Hepatocyte (in vitro differentiated cells): ENCODE measurements at places on chromosomes 2 and 18.

GRCh38 chr2:233339427-233339826, 14.9 kb upstream of the DGKD start:
- no peaks in the 10 kb centered on the region for H3K27me3 ChIP-seq
- no peaks in the 10 kb centered on the region for H3K4me1 ChIP-seq
- DNase-seq, result no peak
- no peaks in the 10 kb centered on the region for H3K36me3 ChIP-seq
- no peak overlapping the region for H3K4me3 ChIP-seq

DNA sequence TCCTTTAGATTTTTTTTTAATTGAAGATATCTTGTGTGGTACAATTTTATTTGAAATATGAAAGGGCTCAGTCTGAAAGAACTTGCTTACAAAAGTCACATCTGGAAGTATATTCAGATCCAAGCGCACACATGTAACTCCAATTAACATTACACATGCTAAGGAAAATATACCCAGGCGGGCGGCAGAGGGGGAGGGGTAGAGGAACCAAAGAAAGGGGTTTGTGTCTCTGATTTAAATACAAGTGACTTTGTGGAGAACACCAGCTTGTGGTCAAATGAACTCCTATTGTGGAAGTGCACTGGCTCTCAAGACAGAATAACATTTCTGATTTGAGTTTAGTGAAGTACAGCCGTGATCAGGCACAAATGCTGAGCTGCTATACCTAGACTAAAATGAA, 280.2 kb upstream of the SOX11 start:
- DNase-seq, result no peak
- no peaks in the 10 kb centered on the region for H3K27me3 ChIP-seq
- H3K27ac ChIP-seq, result no peak overlapping the region
- no peak overlapping the region for H3K4me3 ChIP-seq

DNA sequence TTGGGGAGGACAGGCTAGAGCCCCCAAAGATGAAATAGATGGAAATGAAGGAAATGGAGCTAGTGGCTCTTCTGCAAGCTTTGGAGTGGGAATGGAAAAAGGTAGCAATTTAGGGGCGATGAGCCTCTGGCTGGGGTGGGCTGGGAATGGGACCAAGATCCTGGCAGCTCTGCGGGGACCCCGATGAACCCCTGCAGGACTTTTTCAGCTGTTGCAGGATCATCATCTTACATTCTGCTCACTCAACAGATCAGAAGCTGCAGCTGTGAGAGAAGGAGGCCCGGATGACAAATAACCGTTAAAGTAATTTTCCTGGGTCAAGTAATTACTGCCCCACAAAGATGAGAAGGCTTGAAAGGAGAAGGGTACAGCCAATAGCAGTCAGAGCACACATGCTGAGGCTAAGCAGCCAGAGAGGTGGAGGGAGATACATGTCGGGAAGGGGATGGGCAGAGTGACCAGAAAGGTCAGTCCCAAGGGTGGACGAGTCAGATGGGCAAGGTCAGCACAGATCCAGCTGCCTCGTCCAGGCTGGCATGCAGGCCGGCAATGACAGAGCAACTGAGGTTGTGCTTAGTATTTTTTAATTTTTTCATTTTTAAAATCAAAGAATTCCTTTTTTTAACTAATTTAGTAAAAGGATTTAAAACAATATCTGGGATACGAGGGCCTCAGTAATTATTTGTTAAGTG, 245.0 kb upstream of the RAB6C start:
- H3K27me3 ChIP-seq, result no peaks in the 10 kb centered on the region
- no peak overlapping the region for H3K27ac ChIP-seq
- no peaks in the 10 kb centered on the region for H3K36me3 ChIP-seq
- no peaks in the 10 kb centered on the region for H3K4me1 ChIP-seq
- H3K4me3 ChIP-seq, result no peak overlapping the region

- no peak overlapping the region for H3K27ac ChIP-seq
- no peaks in the 10 kb centered on the region for H3K27me3 ChIP-seq
- H3K4me1 ChIP-seq, result no peaks in the 10 kb centered on the region
- H3K4me3 ChIP-seq, result no peak overlapping the region
- no peaks in the 10 kb centered on the region for H3K36me3 ChIP-seq
Observed at GRCh38 chr2:164764996-164765395, 76.6 kb downstream of the COBLL1 start.

DNA sequence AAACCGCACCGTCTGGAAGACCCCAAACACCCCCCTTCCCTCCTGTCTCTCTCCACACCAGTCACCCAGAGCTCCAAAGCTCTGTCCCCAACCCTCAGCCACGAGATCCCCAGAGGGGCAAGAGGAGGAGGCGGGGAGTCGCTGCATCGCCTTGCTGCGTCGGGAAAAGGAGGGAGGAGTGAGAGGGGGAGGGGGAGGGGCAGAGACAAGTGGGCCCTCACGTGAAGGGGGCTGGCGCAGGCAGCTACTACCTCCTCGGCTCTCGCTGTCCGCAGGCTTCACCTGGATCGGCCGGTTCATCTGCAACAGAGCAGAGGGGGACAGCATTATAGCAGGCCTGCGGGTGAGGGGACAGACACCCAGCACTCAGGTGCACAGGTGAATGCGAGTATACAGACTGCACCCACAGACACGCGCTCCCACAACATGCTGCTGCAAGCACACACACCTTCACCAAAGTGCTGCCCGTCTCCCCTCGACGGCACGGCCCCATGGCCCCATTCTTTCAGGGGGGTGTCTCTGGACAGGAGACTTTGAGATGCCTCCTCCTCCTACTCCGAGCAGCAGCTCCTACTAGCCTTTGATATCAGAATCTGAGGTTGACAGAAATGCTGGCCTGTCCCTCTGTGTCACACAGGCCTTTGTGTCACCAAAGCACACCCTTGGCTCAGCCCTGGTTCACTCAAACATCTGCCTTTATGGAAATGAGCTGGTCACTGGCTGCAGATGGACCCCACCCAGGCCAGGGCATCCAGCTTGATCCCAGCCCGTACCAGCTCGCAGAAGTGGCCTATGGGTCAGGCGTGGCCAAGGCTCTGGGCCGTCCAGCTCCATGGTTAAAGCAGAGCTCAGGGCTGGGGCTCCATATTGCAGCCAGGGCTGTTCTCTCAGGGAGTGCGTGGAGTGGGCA, 243.8 kb downstream of the CELF4 start:
- no peaks in the 10 kb centered on the region for H3K36me3 ChIP-seq
- H3K27ac ChIP-seq, result no peak overlapping the region
- H3K4me1 ChIP-seq, result no peaks in the 10 kb centered on the region
- H3K27me3 ChIP-seq, result no peaks in the 10 kb centered on the region

DNA sequence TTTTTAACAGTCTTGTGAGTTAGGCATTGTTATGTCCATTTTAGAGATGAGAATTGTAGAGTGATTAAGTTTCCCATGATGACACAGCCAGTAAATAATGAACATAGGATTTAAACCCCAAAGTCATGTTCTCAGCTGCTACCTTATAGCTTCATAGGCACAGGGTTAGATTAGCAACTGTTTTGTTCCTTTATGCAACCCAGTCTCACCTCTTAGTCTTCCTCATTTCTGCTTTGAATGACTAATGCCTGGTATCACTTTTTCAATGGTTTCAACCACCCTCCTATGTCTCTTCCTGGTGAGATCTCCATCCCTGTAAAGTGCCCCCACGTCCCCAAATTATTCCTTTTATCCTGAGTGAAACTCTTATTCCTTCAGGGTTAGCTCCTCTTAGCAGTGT, 44.3 kb downstream of the MFSD6 start:
- H3K27me3 ChIP-seq, result no peaks in the 10 kb centered on the region
- no peaks in the 10 kb centered on the region for H3K36me3 ChIP-seq
- no peak overlapping the region for H3K27ac ChIP-seq
- no peak overlapping the region for H3K4me3 ChIP-seq
- no peaks in the 10 kb centered on the region for H3K4me1 ChIP-seq

DNA sequence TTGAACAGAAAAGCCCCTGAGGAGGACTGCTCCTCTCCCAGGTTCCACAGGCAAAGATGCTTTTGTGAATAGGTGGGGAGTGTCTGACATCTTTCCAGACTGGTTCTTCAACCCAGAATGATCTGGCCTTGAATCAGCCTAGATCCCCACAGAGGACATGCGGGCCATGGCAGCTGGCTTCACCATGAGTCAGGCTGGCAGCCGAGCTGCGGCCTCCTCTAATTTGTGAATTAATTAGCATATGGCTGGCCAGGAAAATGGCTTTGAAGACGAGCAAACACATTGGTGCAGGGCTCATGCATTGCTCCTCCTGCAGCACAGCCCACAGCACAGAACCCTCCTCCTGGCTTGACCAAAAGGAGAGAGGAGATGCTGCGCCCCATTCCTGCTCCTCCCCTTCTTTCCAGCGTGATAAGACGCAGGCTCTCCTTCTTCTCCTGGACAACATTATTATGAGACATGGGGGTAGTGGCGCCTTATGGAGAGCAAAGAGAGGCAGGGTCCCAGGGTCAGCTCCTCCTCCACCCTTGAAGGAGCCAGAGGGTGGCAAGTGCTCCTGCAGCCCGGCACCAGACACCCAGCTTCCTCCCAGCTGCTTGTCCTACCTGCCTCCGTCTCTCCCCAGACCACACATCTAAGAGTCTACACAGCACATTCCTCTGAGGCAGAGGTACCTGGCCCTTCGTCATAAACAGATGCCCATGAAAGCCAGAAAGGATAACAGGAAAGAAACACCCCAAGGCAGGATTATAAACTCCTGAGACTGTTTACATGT, 66.7 kb downstream of the EDAR start:
- DNase-seq, result no peak
- peaks cover 4% of the 10 kb centered on the region for H3K4me1 ChIP-seq
- no peak overlapping the region for H3K27ac ChIP-seq
- H3K27me3 ChIP-seq, result no peaks in the 10 kb centered on the region

- H3K27me3 ChIP-seq, result no peaks in the 10 kb centered on the region
- no peak overlapping the region for H3K4me3 ChIP-seq
- H3K27ac ChIP-seq, result no peak overlapping the region
- no peak for DNase-seq
- no peaks in the 10 kb centered on the region for H3K36me3 ChIP-seq
- H3K4me1 ChIP-seq, result peaks cover 6% of the 10 kb centered on the region
Observed at GRCh38 chr2:88686320-88686719, 5.2 kb upstream of the RPIA start.

DNA sequence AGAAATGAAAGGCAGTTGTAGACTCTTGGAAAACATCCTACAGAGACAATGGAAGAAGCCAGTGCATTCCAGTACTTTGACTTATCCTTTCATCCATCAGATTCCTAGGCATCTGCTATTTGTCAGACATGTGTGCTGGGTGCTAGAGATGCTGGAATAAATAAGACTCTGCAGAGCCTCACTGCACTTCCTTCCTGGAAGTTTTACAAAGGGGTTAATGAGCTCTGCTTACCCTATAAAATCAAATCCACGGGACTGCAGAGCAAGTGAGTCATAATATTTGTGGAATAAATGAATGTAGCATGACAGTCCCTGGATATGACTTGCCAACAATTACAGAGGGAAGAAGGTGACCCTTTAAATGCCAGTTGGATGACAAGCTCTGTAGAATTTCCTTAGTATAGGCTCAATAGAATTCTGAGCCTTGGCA, 52.7 kb upstream of the NPAS2 start:
- no peaks in the 10 kb centered on the region for H3K36me3 ChIP-seq
- H3K4me1 ChIP-seq, result peaks cover 11% of the 10 kb centered on the region
- no peak for DNase-seq
- H3K4me3 ChIP-seq, result no peak overlapping the region
- no peak overlapping the region for H3K27ac ChIP-seq

DNA sequence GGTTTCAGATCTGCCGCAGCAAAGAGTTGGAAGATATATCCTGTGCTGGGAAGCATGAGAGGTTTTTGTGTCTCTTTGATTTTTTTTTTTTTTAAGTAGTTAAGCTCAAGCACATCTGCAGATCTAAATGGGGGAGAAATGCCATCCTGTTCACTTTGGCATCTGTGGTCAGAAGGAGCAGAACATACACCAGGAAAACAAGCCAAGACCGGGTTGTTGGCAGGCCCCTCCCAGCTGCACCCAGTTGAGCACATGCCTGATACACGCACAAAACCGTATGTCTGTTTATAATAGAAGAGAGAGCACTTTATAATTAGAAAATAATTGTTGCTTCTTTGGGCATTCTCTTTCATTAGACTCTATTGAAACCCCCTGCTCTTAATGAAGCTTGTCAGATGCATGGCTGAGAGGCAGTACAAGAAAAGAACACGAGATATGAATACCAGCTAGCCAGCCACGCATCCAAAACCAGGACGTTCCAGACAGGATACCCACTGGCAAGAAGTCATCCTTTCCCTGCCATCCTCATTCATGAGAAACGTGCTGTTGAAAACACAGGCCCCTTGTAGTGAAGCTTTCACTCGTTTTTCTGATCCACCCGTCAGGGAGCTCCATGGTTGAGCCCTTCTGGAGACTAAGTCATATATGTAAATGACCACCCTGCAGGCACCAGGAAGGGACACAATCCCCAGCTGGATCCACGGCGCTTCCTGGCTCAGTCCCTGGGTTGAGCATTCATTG, 152.2 kb downstream of the ALPK2 start:
- no peaks in the 10 kb centered on the region for H3K4me1 ChIP-seq
- no peak overlapping the region for H3K4me3 ChIP-seq
- DNase-seq, result no peak
- H3K27ac ChIP-seq, result no peak overlapping the region

GRCh38 chr18:75107931-75108276, 101.0 kb downstream of the PTGR3 start:
- no peaks in the 10 kb centered on the region for H3K27me3 ChIP-seq
- no peaks in the 10 kb centered on the region for H3K36me3 ChIP-seq
- no peak overlapping the region for H3K27ac ChIP-seq
- DNase-seq, result no peak

- no peak for DNase-seq
- no peak overlapping the region for H3K27ac ChIP-seq
- H3K27me3 ChIP-seq, result no peaks in the 10 kb centered on the region
- no peaks in the 10 kb centered on the region for H3K36me3 ChIP-seq
- H3K4me1 ChIP-seq, result no peaks in the 10 kb centered on the region
- no peak overlapping the region for H3K4me3 ChIP-seq
Observed at GRCh38 chr2:183404392-183404791, 280.1 kb downstream of the NUP35 start.

- no peak overlapping the region for H3K27ac ChIP-seq
- H3K36me3 ChIP-seq, result peaks cover 6% of the 10 kb centered on the region
- H3K4me3 ChIP-seq, result no peak overlapping the region
- H3K27me3 ChIP-seq, result no peaks in the 10 kb centered on the region
- DNase-seq, result no peak
Observed at GRCh38 chr2:215409331-215410127, 26.3 kb downstream of the FN1 start.

DNA sequence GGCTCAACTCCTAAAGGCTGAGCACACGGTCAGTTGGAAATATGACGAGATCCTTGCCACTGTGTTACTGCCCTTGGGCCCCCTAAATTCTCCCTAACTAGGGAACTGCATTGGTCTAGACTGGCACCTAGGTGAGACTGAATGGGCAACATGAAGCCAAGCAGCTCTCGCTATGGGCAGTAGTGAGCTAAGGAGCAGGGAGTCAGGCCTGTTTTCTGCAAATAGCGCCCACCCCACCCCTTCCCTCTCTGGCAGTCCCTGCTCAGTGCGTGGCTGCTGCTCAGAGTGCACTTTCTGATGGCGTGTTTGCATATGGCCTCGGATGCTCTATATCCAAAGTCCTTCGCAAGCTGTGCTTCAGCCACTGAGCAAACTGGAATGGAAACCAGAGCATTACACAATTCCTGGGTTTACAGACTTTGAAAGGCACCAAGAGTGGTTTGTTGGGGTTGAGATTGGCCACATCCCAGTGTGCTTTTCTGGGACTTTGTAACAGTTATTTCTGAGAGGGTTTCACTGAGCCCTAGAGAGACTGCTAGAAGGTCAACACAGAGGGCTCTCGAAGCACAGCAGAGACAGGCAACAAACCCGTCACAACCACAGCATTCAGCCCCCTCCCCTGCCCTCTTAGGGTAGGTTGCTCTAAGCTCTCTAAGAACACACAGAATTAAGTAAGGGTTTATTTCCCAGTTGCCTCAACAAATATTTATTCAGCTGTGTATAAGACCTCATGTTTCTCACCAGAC, 419.9 kb downstream of the STK39 start:
- H3K4me3 ChIP-seq, result no peak overlapping the region
- H3K27ac ChIP-seq, result no peak overlapping the region
- DNase-seq, result peak; percentile 34
- H3K4me1 ChIP-seq, result no peaks in the 10 kb centered on the region
